ENCODE measurements at places on chromosomes 1 and 21.

GRCh38 chr1:224137518-224137917 lies 23.6 kb downstream of the FBXO28 start:
- DNase-seq, result no peak

DNA sequence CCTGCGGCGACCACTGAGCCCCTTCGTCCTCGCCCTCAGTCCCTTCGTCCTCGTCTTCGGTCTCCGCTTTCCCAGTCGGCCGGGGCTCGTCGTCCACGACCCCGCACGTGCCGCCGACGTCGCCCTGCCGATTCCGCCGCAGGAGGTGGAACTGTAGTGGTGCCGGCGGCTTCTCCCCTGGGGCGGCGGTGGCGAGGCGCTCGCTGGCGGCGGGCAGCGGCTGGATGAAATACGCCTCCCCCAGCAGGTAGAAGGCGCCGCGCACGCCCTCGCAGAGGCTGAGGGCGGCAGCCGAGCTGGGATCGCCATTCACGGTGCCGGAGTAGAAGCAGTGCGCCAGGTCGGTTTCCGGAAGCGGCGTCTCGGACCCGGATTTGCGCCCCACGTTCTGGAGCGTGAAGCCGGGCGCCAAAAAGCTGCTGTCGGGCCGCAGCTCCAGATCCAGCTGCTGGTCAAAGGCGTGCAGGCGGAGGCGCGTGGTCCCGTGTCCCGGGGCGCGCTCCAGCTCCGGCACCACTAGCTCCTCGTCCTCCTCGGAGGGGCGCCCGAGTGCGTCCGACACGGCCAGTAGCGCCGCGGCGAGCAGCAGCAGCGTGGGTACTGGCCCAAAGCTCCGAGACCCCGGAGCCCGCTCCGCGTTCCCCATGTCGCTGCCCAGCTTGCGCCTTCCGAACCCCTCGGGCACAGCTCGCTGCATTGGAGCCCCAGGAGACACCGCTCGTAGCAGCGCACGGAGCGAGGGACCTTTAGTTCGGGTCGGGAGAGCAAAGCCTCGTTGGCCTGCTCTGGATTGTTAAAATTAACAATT lies 747 bp downstream of the ADAMTS1 start:
- DNase-seq, result no peak

DNA sequence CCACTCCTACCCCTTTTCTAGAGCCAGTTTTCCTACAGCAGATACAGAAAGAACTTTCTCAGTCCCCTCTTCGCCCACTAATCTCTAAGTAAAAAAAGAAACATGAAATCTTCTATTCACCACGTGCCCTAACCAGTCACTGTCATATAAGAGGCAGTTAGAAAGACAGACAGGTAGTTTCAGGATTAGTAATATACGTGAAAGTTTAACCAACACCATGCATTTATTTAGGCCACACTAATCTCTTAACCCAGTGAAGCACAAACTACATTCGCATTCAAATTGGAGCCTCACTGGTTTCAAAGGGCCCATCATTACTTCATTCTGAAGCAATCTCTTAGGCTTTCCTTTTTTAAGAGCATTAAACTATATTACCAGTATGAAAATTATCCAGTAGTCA lies 10.1 kb downstream of the GPATCH2 start:
- no peak for DNase-seq

GRCh38 chr1:26791148-26791547 lies 3.4 kb downstream of the PIGV start:
- no peak for DNase-seq

- no peak for DNase-seq
These were observed 347.9 kb downstream of the ZP4 start for GRCh38 chr1:237542525-237543418.

GRCh38 chr1:110005971-110006370 lies 21.4 kb downstream of the AHCYL1 start:
- no peak for DNase-seq

- DNase-seq, result no peak
These were observed 89.9 kb downstream of the IER5 start for GRCh38 chr1:181178241-181178879.

- no peak for DNase-seq
These were observed 247.7 kb upstream of the PTBP2 start for GRCh38 chr1:96473791-96474434.

DNA sequence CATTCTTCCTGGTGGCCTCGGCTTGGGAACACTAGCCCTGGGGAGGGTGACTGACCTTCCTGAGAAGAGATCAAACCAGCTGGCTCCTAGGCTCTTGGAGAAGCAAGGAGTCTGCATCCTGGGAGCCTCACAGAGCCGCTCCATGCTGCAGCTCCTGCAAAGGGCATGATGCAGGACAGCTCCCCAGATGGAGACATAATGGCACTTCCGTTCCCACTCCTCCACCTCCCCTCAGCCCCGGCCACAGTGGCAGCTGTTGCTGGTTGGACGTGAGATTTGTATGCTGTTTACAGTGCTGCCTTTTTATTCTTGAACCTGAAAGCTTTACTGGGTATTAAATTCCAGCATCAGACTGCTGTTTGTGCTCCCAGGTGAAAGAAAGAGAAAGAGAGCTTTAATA lies 83.7 kb upstream of the CTTNBP2NL start:
- DNase-seq, result no peak

DNA sequence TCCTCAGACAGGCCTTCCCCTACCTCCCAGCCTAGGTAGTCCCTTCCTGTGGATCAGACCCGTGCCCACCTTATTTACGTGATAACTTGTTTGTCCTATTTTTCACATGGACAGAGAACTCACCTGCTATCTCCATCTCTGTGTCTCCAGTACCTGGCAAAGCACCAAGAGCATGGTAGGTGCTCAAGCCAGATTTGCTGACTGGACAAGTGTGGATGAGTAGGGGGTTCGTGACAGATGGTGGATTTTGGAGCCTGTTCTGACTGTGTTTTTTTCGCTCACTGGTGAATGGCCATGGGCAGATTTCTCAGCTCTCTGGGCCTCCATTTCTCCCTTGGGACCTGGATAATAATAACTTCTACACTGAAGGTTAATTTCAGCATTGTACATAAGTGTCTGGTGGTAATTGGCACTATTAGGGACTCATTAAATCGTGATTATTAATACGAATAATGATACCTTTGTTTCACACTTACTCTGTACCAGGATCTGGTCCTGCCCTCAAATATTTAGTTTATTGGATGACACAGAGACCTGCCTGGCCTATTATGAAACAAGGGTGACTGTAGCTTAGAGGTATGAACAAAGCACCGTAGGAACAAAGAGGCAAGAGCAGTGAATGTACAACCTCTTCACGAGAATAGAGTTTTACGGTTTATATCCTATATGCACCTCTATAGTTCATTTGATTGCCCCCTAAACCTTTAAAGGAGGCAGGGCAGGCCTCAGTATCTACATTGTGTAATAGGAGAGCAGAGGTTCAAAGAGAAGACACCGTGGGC lies 24.5 kb upstream of the SLC26A9 start:
- DNase-seq, result no peak

- DNase-seq, result no peak
These were observed 174.3 kb downstream of the SETD4 start for GRCh38 chr21:35885942-35886541.

GRCh38 chr21:14712121-14712715 lies 166.1 kb upstream of the SAMSN1 start:
- no peak for DNase-seq

- DNase-seq, result no peak
These were observed 87.5 kb upstream of the KCTD3 start for GRCh38 chr1:215479567-215479966.
